ENCODE measurements at places on chromosomes 7 and 10.

DNA sequence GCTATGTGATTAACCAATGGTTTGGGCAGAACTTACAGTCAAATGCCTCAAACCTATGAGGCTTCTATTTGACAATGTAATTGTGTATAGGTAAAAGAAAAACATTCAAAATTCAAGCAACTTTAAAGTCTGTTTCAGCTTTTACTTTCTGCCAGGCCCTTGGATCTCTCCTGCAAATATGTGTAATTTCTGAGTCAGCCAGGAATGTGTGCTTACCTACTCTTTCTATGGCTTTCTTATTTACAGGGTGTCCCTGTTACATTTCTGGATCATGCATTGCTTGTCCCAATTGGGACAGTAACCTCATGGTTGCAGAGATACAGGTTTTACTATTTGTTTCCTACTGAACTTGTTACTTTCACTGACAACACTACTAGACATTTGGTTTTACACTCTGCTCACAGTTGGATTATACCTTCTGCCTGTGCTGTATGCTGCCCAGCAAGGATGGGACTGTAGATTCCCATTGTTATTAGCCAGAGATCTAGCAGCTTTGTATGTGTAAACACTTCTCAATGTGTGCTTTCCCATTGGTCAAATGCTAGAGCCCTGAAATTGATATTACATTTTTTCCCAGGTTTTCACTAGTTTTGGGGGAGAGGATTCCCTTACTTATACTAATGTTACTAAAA lies 355.3 kb downstream of the ARL4A start:
- DNase-seq, result no peak

- DNase-seq, result no peak
These were observed 10.4 kb upstream of the USP54 start for GRCh38 chr10:73601486-73601921.

- no peak for DNase-seq
These were observed 699.9 kb downstream of the INHBA start for GRCh38 chr7:41002741-41003610.

GRCh38 chr10:99450624-99451498 lies 20.4 kb upstream of the GOT1 start:
- DNase-seq, result no peak

DNA sequence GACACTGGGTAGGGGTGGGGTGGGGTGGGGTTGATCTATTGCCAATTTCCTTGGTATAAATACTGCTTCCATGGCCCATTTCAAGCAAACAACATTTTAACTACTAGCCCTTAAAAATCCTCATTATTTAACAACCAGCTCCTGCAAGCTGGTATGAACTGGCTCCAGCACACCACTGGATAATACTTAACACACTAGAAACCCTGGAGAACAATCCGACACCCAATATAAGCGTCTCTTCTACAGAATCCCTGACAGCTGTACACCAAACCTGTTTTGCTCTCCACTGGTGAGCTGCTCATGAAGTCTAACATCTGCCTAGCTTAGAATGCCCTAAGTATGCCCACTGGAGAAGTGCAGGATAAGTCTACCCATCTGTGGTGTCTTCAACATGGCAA lies 116.8 kb downstream of the HIPK2 start:
- no peak for DNase-seq

- no peak for DNase-seq
These were observed 31.3 kb upstream of the ZNRF2 start for GRCh38 chr7:30252885-30253795.

- no peak for DNase-seq
These were observed 363.7 kb downstream of the DPP6 start for GRCh38 chr7:154415709-154416399.

- no peak for DNase-seq
These were observed 39.6 kb downstream of the TBATA start for GRCh38 chr10:70745555-70745954.

- no peak for DNase-seq
These were observed 54.5 kb upstream of the DNAJB6 start for GRCh38 chr7:157282141-157282801.

DNA sequence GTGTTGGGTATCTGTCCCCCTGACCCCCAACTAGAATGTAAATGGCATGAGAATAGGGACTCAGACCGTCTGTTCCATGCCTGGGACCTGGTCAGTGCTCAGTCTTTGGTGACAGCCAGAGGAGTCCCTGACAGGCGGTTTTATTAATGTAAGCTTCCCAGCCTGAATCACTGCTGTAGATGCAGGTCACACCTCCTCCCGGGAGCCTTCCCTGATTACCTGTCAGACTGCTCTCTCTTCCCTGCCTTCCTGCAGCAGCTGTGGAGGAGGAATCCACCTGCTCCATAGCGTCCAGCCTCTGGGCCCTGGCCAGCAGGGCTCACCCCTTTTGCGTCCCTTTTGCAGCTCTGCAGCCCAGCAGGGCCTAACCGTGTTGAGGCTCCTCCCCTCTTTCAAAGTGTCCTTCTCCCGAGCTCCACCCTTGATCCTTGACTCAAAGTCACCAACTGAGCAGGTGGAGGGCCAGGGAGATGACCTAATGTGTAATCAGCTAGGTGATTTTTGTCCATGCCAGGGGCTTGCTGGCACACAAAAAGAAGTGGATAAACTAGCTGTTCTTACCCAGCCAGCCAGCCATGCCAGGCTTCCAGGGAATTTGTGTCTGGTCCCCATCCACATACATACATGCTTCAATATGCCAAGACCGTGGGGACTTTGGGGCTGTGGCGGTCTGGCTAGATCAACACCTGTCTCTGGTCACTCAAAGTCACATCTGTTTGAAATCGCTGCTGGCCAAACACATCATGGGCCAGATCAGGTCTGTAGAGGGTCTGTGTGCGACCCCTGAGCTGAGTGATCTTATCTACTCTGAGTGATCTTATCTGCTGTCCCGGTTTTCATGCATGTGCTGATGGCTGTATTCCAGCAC lies 195.1 kb downstream of the CCDC3 start:
- DNase-seq, result no peak

DNA sequence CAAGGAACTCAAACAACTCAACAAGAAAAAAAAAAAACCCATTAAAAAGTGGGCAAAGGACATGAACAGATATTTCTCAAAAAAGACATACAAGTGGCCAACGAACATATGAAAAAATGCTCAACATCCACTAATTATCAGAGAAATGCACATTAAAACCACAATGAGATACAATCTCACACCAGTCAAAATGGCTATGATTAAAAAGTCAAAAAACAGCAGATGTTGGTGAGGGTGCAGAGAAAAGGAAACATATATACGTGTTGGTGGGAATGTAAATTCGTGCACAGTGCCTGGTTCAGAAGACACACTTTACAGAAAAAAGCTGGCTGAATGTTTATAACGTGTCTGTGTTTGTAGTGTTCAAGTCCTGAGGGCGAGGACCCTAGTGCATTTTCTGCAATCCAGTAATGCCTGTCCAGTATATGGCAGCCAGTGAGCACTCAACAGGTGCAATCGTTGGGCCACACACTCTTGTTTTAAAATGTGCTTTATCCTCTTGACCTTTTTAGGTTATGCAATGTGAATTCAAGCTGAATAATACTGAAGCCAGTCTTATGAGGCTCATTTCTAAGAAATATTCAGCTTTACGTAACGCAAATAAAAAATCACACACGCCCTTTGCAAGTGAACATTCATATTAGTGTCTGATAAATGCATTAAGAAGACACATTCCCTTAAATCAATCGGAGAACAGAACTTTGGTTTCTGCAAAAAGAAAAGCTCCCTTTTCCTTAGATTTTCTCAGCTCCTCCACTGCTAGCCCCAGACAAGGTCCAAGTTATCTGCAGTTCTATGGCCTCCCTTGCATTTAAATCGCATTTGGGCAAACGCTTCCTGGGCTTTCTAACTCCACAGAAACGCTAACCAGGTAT lies 813 bp upstream of the MTURN start:
- no peak for DNase-seq

- no peak for DNase-seq
These were observed 68.8 kb upstream of the RSU1 start for GRCh38 chr10:16886031-16886430.

DNA sequence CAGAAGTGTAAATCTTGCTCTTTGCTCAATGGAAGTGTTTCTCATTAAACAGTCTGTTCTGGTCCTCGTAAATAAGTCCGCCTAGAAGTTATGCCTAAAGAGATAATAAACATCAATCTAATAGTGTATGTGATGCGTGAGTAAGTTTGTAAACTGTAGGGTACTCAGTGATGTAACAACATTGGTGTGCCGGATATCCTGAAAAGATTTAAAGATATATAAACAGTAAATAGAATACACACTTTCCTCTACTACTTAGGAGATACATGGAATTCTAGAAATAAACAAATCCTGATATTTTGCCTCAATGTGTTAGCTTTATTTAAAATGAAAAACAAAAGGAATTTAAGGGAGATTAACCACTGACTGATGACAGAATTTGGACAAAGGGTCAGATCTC lies 123.5 kb downstream of the AHR start:
- DNase-seq, result no peak

DNA sequence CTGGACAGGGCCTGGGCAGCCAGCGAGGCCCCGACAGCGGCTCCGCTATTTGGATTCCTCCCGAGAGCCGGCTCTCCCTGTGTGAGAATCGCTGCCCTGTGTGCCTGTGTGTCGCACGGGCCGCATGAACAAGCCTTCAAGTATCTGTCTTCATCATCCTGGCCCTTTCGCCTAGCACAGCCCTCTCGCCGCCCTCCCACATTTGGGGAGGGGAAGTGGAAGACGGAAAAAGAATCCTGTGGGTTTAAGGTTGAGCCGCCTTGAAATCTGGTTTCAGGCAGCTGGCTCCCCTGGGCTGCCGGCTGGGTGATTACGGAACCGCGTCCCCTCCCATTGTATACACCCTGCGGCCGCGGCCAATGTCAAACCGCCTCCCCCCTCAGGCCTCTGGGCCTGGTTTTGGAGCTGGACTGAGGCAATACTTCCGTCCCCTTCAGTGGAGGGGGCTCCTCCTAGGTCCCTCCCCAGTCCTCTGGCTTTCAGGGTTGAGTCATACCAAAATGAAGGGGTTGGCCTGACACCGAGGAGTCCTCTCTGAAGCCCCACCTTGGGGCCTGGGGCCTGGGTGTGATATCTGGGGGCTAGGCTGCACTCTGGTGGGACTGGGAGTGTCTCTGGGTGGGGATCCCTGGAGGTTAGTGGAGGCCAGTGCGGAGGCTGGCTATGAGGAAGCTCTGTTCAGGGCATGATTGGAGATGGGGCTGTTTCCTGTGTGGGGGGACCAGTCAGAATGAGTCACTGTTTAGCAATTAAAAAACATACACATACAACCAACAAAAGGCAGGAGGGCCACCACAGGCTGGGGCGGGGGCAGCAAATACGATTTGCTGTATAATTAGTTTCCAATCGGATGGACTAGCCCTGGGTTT lies 1.7 kb downstream of the TRIM8 start:
- peak; percentile 90 for DNase-seq

DNA sequence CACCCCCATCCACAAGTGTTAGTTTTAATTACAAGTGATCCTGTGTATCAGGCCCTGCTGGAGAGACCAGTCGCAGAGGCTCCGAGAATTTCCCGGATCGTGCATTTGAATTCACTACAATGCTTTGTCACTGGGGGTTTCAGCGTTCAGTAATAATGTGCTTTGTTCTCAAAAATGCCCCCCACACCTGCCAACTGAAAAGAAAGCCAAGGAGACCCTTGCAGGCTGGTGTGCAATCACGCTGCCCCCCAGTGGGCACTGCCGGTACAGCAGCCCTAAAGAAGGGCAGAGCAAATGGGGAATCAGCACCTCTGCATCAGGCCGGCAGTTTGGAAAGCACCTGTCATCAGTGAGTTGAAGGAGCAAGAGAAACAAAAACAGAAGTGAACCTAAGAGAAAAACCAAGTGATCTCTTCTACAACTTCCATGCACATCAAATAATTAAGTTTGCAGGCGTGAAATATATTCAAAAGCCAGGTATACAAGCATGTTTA lies 177.6 kb downstream of the PARD3 start:
- no peak for DNase-seq

DNA sequence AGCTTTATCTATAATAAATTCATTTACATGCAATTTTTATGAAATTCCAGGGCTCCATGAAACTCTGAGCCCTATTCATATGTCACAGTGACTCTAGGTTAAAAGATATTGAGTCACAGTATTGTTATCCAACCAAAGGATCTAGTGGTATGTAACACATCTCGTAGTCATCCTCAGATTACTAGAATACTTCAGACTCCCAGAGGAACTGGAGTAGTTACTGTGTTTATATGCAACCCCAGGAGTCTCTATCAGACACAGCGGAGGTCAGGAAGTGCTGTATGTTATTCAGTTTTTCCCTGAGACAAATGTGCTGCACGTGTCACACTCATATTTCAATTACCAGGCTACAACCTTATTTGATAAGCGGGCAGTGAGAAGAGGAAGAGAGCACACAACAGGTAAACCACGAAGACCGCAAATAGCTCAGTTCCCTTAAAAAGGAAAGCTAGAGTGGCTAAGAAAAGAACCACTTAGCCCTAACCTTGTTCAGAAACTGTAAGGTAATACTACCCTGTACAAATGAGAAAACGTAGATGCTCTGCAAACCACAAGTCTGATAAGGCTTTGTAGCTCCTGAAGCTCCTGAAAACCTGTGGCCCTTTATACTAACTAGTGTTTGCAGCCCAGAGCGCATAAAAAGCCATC lies 114.0 kb upstream of the CNTNAP2 start:
- DNase-seq, result no peak

DNA sequence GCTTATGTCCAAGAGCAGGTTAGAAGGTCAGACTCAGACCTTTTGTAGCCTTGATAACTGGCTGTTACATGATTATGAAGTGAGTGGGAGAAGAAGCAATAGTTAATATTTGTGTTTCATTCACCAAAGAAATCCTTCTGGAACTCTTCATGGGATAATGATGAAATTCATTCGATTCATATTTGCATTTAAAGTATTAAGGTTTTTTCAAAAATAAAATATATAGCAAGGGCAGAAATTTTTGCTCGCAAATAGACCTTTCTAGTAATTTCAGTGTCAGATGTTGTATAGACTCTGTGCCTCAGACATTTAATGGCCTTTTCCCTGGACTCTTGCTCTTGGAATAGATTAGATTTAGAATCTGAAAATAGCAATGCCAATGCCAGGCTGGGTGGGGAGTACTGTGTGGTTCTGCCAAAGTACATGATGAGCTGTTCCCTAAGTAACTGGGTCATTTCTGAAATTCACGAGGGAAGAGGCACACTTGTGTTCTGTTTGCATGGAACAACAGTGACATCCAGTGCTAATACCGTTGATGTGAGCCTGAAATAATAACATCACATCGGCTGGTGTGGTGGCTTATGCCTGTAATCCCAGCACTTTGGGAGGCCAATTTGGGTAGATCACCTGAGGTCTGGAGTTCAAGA lies 119.2 kb downstream of the MBL2 start:
- DNase-seq, result no peak

DNA sequence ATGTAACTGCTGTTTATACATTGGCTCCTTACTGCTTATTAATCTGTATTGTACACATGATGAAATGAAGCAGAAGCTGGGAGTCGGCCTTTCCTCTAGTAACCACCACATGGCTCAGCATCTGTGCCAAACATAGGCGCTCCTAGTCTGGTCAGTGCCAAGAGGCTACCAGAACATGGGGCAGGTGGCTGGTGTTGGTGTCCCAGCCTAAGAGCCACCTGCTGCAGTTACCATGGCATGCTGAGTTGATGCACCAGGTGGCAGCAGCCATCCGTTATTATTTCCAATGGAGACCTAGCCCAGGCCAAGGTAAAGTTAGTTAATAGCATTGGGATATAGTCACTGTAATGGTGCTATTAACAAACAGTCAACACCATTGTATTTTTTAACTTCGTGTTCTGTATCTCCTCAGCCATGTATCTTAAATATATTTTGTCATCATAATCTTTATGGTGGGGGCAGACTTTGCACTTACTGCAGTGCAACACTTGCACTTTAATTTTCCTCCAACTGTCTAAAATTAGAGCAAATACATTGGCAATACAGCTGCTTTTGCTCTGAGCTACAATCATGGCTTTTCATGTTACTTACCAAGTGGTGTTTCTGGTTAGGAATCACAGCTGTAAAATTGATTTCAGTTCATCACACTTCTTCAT lies 33.1 kb downstream of the HBP1 start:
- DNase-seq, result no peak
